ENCODE measurements at places on chromosomes 16 and 17.

GRCh38 chr17:35449371-35449931 lies 885 bp upstream of the SLFN13 start:
- peak; percentile 42 for DNase-seq

DNA sequence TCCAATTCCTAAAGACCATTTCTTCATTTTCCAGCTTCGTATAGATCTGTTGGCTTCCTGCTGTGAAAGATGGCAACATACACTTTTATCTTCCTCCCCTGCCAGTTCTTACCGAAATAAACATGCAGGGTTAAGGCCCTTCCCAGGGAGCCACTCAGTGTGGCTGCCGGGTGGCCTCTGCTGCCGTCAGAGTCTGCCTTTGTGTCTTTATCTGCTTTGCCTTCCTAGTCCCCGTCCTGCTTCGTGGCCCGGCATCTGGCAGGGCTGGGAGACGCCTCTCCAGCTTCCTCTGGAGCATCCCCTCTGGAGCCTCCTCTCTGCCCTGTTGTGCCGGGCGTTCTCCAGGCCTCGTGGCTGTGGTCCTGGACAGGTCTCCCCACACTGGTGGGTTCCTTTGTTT lies 30.3 kb upstream of the CAPN15 start:
- DNase-seq, result no peak

DNA sequence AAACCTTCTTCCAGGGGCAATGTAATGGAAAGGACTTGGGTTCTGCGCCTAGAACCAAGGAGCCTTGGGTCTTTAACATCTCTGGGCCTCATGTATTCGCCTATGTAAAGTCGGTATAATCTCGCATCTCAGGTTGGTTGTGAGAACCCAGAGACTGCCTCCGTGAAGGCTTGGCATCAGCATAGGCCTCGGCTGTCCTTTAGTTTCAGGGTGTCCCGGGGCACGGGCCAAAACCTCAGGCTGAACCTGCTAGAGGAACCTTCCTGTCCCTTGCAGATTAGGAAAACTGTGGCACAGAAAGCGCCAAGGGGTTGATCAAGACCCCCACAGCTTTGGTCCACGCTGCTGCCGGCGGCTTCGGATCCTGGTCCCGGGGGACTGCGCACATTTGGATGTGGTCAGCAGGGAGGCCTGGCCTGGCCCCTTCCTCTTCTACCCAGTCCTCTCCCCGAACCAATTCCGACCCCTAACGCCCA lies 772 bp upstream of the PHAF1 start:
- DNase-seq, result no peak

DNA sequence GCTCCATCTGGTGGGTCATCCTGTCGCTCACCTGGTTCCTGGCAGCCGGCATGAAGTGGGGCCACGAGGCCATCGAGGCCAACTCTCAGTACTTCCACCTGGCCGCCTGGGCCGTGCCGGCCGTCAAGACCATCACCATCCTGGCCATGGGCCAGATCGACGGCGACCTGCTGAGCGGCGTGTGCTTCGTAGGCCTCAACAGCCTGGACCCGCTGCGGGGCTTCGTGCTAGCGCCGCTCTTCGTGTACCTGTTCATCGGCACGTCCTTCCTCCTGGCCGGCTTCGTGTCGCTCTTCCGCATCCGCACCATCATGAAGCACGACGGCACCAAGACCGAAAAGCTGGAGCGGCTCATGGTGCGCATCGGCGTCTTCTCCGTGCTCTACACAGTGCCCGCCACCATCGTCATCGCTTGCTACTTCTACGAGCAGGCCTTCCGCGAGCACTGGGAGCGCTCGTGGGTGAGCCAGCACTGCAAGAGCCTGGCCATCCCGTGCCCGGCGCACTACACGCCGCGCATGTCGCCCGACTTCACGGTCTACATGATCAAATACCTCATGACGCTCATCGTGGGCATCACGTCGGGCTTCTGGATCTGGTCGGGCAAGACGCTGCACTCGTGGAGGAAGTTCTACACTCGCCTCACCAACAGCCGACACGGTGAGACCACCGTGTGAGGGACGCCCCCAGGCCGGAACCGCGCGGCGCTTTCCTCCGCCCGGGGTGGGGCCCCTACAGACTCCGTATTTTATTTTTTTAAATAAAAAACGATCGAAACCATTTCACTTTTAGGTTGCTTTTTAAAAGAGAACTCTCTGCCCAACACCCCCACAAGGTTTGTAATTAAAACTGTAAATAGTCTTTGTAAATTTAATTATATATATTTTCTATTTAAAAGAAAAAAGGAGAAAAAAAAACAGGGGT lies 1.7 kb downstream of the FZD2 start:
- peak; percentile 45 for DNase-seq

DNA sequence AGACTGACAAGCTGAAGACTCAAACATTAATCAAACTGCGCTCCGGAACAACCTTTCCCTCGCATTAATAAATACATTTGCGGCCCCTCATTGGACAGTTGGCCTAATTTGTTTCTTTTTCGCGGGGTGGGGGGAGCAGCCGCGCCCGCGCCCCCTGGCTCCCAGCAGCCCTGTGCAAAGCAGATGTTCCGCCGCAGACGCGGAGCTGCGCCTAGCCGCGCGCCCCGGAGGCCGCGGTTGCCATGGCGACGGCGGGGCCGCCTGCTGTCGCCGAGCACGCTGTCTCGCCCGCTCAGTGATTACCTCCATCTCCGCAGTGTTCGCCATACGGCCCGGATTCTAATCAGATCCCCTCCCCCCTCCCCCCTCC lies 25.5 kb downstream of the COPZ2 start:
- DNase-seq, result no peak

DNA sequence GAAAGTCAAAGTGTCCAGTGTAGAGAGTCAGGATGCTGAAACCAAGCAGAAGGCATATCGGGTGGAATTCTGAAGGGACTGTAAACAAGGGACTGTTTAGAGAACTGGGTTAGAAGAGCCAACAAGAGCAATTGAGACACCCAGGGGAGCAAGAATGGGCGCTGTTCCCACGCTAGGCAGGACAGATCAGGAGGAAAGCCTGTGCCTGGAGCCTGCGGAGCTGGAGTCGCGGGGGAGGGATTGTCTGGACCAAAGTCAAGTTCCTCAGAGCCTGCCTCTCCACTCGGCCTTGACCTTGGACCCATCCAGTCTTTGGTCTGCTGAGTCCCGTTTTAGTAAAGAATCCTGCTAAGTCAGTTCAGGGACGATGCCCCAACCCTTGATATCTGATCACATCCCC lies 14.7 kb upstream of the KLHL36 start:
- peak; percentile 47 for DNase-seq
